ENCODE measurements at places on chromosomes 2 and 18.

DNA sequence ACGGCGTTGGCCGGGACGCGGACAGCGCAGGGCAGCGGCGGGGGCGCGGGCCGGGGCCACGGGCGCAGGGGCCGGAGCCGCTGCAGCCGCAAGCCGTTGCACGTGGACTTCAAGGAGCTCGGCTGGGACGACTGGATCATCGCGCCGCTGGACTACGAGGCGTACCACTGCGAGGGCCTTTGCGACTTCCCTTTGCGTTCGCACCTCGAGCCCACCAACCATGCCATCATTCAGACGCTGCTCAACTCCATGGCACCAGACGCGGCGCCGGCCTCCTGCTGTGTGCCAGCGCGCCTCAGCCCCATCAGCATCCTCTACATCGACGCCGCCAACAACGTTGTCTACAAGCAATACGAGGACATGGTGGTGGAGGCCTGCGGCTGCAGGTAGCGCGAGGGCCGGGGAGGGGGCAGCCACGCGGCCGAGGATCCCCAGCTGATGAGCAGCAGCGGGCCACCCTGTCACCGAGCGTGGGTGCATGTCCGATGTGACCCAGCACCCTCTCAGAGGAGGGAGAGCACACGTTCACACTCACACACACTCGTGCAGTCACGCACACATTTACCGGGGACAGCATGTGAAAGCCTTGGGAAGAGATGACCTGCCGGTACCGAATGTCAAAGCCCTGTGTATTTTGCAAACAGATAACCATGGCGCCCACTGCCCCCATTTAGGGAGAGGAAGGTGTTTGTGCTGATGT lies 4.2 kb downstream of the GDF7 start:
- DNase-seq, result no peak

DNA sequence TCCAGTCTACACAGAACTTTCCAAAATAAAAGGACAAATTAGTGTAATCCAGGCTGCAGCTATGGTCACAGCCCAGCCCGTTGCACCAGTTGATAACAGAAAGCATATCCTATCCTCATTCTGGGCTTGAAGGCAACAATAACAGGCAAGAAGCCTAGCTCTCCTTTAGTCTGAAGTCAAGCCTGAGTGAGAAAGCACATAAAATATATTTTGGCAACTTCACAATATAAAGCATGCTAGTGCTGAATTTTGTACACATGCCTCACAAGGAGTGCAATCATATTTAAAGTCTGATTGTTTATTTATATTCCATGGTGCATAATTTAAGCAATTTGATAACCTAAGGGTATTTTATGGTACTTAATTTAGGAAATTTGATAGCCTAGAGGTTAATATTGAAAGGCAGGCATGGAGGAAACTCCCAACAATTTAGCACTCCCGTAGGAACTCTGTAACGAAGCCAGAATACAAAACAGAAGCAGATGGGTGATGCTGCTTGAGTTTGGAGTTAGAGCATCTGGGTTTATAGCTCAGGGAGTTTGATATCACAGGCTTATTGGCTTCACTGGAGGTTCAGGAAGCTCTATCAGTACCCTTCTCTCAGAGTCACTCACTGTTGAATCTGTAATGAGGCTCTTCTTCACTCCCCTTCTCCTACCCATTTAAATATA lies 1199.1 kb upstream of the GYPC start:
- peak; percentile 34 for DNase-seq

DNA sequence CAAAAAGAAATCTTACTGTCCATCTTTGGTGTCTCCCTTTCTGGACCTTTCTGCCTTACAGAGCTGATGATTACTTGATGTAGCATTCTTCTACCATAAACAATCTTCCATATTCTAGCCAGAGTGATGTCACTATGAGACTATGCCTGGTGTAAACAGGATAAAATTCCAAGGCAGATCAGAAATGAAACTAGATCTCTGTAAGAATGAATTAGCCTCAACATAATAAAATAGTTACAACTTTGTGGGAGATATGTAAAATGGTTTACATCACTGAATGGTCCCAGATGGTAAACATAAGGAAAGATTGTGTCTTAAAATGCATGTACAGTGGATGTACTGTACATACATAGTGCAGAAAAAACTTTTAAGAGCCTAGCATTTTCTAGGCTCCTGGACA lies 112.3 kb upstream of the ZNF521 start:
- DNase-seq, result no peak

DNA sequence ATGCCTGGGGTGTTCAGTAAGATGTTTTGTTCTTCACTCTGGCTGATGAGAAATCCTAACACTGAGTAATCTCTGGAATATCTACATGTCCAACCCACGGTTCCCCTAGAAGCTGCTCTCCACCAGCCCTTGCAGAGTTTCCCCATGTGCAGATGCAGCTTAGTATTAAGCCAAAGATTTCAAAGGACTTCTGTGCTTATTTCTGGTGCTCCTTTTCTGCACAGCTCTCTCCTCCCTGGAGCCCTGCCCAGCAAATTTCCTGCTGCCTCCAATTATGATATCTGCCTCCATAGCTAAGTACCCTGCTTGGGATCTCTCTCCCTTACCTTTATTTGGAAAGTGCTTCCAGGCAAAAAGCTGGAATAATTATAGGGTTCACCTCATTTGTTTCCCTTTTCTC lies 949.3 kb downstream of the BCL11A start:
- peak; percentile 6 for DNase-seq

GRCh38 chr2:159550231-159550630 lies 66.1 kb downstream of the BAZ2B start:
- no peak for DNase-seq

GRCh38 chr2:72204786-72205503 lies 57.3 kb upstream of the CYP26B1 start:
- peak; percentile 8 for DNase-seq

DNA sequence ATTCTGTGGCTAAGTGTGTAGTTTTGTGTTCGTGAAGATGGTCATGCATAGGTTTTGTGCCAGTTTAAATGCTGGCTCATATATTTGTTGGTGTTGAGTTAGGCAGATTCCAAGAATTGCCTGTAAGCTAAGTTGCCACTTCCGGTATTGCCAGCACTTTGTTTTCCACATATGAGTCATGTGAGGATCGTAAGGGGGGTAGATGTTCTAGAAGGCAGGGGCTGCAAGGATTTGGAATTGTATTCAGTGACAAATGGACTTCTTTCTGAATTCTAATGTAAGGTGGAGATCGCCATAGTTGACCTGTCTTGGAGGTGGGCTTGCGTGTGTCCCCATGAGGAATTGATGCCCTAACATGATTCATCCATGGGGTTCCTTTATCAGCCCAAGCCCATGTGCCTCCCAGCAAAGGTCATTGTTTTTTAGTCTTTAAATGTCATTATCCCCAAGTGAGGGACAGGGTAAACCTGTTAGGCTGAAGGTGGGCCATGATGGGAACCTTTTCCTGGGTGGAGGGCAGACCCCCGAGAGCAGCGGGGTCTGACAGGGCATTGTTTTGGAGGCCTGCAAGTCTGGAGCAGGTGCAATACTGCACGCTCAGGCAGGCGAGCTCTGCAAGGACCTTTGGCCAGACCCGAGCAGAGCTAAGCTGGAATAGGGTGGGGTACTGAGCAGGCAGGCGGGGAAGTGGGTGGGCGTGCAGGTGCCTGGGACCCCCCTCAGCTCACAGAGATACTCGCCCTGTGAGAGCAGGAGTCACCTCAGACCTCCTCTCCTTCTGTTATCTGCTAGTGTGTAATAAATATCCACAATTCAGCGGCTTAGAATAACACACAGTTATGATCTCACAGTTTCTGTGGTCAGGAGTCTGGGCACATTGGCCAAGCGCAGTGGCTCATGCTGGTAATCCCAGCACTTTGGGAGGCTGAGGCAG lies 77.4 kb downstream of the LRRFIP1 start:
- no peak for DNase-seq

DNA sequence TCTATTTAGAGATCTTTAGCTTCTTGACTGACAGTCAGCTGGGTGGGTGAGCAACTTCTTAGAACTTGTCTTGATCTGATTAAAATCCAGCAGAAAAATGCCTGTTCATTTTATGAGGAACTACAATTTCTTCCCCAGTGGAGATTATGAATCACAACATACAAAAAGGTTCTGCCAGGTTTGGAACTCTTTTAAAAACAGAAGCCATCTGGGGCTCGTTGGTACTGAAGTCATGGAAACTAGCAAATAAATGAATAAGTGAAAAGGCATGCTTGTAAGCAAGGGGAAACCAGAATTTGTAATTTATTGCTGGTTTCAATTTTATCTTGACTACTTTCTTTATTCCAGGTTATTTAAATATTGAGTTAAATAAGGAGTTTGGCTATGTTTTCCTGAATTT lies 767.4 kb downstream of the MBD2 start:
- peak; percentile 49 for DNase-seq
